ENCODE measurements at places on chromosomes 4 and X.

DNA sequence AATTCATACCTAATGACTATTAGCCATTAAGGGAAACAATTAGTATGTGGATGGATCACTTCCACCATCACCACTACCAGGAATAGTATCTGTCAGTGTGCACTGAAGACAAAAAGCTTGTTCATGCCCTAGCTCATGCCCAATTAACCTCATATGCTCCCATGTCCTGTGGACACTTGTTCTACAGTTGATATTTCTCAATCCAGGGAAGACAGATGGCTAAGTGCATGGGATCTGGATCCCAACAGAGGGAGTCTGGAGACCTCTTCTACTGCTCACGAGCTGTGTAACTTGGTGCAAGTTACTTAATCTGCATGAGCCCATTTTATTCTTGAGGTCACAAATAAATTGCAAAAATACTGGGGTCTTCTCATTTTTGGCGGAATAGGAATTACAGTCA is 23.7 kb downstream of the AMOT start:
- no peak for DNase-seq

DNA sequence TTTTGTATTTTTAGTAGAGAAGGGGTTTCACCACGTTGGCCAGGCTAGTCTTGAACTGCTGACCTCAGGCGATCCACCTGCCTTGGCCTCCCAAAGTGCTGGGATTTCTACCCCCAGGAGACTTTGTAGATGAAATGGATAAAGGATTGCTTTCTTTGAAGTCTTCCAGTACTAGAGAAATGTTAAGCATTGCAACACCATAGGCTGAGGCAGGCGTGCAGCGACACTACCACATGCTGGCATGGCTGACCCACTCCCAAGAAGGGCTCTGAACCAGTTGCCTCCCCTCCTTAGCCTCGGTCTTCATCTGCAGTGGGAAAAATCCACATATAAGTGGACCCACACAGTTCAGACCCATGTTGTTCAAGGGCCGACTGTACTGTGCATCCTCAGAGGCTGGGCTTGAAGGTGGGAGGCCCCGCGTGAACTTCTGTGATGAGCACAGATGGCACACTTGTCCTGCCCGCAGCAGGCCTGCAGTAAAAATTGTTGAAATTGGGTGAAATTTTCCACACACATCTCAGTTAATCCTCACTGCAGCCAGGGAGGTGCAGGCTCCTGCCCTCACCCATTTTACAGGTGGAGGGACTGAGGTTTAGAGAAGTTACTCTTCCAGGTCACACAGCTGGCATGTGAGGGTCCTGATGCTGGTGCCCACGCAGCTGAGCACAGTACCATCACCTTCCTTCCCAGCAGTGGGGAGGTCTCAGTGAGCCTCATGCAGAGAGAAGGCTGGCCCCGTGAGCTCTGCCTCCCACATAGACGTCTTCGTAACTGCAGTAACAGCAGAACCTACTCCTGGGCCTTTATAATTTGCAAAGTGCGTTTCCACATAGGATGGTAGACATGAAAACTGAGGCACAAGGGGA is 35.5 kb downstream of the HTRA3 start:
- no peak for DNase-seq

DNA sequence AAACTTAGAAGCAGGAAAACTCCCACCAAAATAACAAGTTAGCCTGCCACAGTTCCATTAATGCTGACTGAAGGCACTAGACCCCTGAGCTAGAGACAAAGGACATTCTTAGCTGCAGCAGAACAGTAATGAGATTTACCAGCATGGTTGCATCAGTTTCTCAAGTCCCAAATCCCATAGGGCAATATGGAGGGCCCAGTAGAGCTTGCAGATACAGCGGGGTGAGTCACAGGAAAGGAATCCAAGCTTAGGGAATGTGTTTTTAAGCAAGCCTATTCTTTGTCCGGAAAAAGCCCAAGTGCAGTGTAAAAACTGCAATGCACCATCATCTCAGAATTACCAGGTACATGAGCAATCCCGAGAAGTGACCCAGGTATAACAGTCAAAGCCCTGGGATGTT is 51.3 kb upstream of the EXOC1L start:
- no peak for DNase-seq

- DNase-seq, result no peak
Observed at GRCh38 chrX:45868425-45868824, 667.7 kb upstream of the DIPK2B start.

DNA sequence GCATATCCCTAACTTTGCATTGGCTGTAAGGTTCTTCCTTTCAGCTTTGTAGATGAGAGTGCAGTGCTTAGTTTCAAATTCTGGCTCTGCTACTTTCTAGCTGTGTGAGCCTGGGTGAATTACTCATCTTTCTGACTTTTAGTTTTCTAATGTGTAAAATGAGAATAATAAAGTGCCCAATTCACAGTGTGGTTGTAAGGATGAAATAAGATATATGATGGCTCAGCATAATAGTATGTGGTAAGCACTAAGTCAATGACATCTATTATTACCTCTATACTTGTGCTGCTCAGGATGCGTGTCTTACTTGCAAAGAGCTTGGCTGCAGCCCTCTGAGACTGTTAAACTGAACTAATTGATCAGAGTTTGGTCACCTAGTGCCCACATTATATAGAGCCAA is 30.6 kb upstream of the ETNPPL start:
- no peak for DNase-seq

DNA sequence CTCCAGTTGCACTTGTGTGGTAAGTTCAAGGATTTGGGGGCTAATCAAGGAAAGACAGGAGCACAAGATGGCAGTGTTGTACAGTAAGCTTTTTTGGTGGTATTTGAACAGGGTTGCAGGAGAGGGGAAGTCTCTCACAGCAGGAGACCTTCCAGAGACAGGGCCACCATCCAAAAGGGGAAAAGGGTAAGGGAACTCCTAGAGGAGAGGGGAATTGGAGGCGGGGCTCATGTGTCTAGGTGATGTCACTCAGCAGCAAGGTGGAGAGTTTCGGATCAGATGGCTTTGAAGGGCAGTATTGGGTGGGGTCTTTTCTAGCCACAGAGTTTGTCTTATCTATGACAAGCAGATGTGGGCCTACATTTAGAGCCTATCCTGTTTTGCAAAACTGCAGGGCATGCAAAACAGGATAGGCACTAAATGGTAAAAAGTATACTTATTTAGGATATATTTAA is 13.4 kb upstream of the RNF175 start:
- no peak for DNase-seq

All from GOT3 (cell line).